Activated CD4-positive, alpha-beta T cell treated with anti-CD3 and anti-CD28 coated beads, Interleukin-2, amount 10 ng/mL, durations not matched to agents 24 days and 14 days (primary cell): ENCODE measurements at places on chromosomes 1 and 21. TPM values are rescaled to one million over a fixed set of nuclear protein-coding genes. Genes with fewer than 3 reads are reported as not detected.

- H3K27ac ChIP-seq, result no peak overlapping the region
- no peak overlapping the region for H3K4me3 ChIP-seq
- H3K36me3 ChIP-seq, result no peaks in the 10 kb centered on the region
- H3K27me3 ChIP-seq, result peaks cover 4% of the 10 kb centered on the region
- H3K4me1 ChIP-seq, result peaks cover 41% of the 10 kb centered on the region
Measured at GRCh38 chr1:26391450-26391849, 18.9 kb upstream of the ZNF683 start.

Gene LRRN2
- total RNA-seq, result 0.05 TPM in 1 of 2 replicates, not detected in the other

DNA sequence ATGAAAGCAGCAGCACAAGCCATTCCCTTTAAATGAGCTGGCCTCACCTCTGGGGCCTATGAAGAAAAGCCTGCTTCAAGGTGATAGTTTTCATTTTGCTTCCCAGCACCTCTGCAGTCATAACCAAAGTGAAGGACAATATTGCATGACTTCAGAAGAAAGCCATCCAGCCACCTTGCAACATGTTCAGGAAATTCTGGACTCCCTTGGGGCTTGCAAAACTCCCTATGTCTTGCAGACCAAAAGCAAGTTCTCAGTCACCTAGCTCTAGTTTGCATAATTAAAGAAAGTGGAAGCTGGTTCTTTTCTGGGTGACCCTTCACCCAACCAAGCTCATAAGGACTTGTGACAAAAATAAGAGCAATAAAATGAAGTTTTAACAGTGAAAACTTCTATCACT is 87.6 kb downstream of the GFI1 start:
- no peak overlapping the region for H3K4me3 ChIP-seq
- no peak overlapping the region for H3K27ac ChIP-seq
- H3K27me3 ChIP-seq, result no peaks in the 10 kb centered on the region
- no peak for DNase-seq
- H3K36me3 ChIP-seq, result peaks cover 12% of the 10 kb centered on the region

DNA sequence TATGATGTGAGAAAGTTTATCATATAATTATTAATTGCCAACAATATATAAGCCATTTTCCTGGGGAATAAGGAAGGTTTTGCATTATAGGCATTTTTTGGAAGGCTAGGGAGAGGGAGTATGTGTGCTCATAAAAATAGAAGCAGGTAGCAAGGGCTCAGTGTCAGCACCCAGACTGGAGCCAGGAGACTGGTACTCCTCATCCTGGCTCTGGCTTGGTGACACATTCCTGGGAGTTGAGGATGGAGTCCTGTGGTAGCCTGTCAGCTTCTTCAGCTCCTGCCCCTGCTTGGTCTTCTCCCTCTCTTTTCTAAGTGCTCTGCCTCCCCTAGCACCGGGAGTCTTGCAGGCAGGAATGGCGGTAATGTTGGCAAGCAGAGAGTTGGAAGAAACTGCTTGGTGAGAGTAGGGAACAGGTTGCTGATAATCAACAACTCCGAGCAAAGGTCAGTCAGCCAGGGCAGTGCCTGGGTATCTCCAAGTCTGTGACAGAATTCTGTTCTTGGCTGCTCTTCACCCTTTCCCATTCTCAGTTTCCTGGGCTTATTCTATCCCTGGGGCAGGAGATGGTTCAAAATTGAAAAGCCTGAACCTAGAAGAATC is 23.0 kb downstream of the GIPC2 start:
- H3K4me1 ChIP-seq, result no peaks in the 10 kb centered on the region
- DNase-seq, result no peak
- no peak overlapping the region for H3K27ac ChIP-seq

DNA sequence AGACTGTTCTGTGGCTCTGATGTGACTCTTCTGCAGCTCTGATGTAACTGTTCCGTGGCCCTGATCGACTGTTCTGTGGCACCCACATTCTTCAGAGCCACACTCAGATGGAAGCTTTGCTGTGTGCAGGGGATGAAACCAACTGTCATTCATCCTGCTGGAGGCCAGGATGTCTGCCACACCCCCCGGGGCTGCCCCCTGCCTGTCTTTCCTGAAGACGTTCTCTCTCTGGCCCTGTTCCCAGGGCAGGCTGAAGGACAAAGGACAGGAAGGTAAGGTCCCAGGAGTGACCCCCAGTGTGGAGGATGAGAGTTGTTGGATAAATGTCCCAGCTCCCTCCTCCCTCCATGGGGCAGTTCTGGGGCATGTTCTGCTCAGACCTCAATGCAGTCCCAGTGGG is 29.4 kb upstream of the UMODL1 start:
- no peaks in the 10 kb centered on the region for H3K36me3 ChIP-seq
- no peak for DNase-seq
- H3K4me3 ChIP-seq, result no peak overlapping the region
- H3K27me3 ChIP-seq, result peaks cover 4% of the 10 kb centered on the region
- no peak overlapping the region for H3K27ac ChIP-seq

- H3K4me3 ChIP-seq, result no peak overlapping the region
- H3K27ac ChIP-seq, result no peak overlapping the region
- no peaks in the 10 kb centered on the region for H3K36me3 ChIP-seq
- no peak for DNase-seq
Measured at GRCh38 chr1:36555041-36555440, 72.3 kb upstream of the CSF3R start.

DNA sequence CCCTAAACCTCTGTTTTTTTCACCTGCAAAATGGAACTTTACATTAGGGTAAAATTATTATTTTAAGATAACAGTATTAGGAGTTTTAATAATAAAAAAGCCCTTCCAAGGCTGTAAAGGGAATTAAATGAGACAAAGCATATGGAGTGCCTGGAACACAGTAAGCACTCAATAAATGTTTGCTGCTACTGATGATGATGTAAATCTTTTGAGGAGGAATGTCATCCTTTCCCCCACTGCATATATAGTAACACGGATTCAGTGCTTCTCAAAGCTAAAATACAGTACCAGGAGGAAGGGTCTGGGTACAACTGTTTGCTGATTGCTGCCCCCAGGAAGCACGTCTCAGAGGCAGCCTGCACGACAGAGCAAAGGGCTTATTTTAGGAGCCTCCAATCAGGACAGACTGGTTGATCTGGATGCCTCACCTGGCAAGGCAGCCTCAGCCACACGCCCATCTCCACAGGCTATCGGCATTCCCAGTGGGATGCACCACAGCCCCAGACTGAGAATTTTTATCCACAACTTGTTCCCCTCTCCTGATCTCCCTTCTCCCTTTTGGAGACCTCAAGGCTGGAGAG is 64.4 kb downstream of the GADD45A start:
- no peak overlapping the region for H3K27ac ChIP-seq
- no peak for DNase-seq
- no peak overlapping the region for H3K4me3 ChIP-seq
- peaks cover 18% of the 10 kb centered on the region for H3K27me3 ChIP-seq
- no peaks in the 10 kb centered on the region for H3K36me3 ChIP-seq
- H3K4me1 ChIP-seq, result peaks cover 29% of the 10 kb centered on the region

GRCh38 chr21:29360799-29361765 is 62.4 kb downstream of the BACH1 start:
- no peak overlapping the region for H3K27ac ChIP-seq
- peaks cover 4% of the 10 kb centered on the region for H3K4me1 ChIP-seq
- no peaks in the 10 kb centered on the region for H3K27me3 ChIP-seq
- DNase-seq, result no peak
- H3K4me3 ChIP-seq, result no peak overlapping the region
- H3K36me3 ChIP-seq, result peaks cover 13% of the 10 kb centered on the region

DNA sequence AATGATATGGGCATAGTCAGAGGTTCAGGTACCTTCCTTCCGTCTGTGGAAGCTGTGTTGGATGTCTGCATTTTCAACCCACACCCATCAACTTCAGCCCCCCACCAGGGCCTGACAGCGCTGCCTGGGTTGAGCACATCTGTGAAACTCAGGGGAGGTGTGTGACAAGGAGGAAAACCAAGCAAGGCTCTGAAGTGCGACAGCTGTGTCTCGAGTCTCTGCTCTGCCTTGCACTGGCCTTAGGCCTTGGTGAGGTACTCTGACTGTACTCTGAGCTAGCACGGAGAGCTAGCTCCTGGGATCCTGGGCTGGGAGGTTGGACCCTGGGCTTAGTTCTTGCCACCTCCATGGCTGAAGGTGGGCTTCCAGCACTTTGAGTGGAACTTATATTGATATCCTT is 9.1 kb downstream of the VANGL2 start:
- no peaks in the 10 kb centered on the region for H3K36me3 ChIP-seq
- H3K27me3 ChIP-seq, result peaks cover 11% of the 10 kb centered on the region
- H3K4me1 ChIP-seq, result no peaks in the 10 kb centered on the region
- no peak overlapping the region for H3K4me3 ChIP-seq
- no peak overlapping the region for H3K27ac ChIP-seq

Gene KRTAP21-2
- total RNA-seq, result not detected in 2 replicates

Gene RXFP4
- total RNA-seq, result not detected in 2 replicates

DNA sequence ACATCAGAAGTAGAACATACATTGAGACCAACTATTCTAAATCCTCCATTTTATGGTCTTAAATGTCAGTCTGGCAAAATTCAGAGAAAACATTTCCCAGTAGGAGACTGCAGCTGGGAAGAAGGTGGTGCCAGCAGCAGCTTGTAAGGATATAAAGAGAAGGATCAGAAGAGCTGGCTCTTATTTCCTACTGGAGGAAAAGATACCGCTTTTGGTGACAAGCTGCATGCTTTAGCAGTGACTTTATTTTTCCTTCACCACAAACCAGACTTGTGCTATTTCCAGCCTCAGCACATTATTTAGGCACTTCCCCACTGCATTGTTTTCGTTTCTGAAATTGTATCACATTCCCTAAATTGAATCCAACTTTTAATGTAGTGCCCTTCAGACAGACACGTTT is 28.4 kb downstream of the RNF11 start:
- peaks cover 35% of the 10 kb centered on the region for H3K4me1 ChIP-seq
- H3K27ac ChIP-seq, result no peak overlapping the region
- H3K36me3 ChIP-seq, result peaks cover 7% of the 10 kb centered on the region
- no peaks in the 10 kb centered on the region for H3K27me3 ChIP-seq
- H3K4me3 ChIP-seq, result no peak overlapping the region

- H3K36me3 ChIP-seq, result no peaks in the 10 kb centered on the region
- H3K27ac ChIP-seq, result no peak overlapping the region
- no peak overlapping the region for H3K4me3 ChIP-seq
- H3K4me1 ChIP-seq, result no peaks in the 10 kb centered on the region
Measured at GRCh38 chr1:232837087-232837486, 31.9 kb downstream of the MAP10 start.

DNA sequence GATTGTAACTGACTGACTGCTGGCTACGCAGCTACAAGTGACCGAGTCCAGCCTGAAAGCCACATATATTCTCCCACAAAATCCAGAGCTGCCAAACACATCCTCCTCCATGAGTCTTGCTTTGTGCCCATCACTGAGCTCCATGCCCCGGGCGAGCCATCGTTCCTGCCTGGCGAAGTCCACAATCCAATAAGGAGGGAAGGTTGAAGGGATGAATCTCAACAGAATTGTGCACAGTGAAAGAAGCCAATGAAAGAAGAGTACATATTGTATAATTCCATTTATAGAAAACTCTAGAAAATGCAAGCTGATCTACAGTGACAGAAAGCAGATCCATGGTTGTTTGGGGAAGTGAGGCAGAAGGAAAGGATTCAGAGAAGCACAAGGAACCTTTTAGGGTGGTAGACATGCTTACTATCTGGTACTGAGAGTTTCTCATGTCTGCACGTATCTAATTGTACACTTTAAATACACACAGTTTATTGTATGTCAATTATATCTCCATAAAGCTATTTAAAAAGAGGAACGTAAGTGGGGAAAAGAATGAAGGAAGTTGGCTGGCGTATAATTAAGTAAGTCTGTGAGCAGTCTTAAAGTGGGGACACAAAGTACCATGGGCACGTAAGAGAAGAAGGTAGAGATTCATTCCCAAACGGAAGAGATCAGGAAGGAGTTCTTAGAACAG is 115.9 kb upstream of the JUN start:
- no peak for DNase-seq
- no peak overlapping the region for H3K27ac ChIP-seq
- peaks cover 34% of the 10 kb centered on the region for H3K4me1 ChIP-seq
- H3K27me3 ChIP-seq, result no peaks in the 10 kb centered on the region
- H3K36me3 ChIP-seq, result no peaks in the 10 kb centered on the region

GRCh38 chr1:229756666-229757065 is 130.6 kb downstream of the URB2 start:
- no peak for DNase-seq
- H3K36me3 ChIP-seq, result no peaks in the 10 kb centered on the region
- no peak overlapping the region for H3K27ac ChIP-seq
- H3K4me1 ChIP-seq, result peaks cover 22% of the 10 kb centered on the region

DNA sequence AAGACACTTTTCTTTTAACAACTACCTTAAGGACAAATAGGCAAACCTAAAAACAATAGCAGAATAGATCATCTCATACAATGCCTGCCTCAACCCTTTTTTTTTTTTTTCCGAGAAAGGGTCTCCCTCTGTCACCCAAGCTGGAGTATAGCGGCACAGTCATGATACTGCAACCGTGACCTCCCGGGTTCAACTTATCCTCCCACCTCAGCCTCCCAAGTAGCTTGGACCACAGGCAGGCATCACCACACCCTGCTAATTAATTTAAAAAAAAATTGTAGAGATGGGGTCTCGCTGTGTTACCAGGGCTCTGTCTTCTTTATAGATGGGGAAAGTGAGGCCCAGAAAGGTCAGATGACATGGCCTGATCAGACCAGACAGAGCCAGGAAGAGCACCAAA is 7.9 kb downstream of the SH3BGRL3 start:
- H3K36me3 ChIP-seq, result peaks cover 20% of the 10 kb centered on the region
- no peaks in the 10 kb centered on the region for H3K27me3 ChIP-seq
- DNase-seq, result peak; percentile 64
- H3K27ac ChIP-seq, result peak overlapping the region; percentile 98
- peaks cover 88% of the 10 kb centered on the region for H3K4me1 ChIP-seq
- H3K4me3 ChIP-seq, result peak overlapping the region; percentile 76

- H3K4me3 ChIP-seq, result no peak overlapping the region
- no peak for DNase-seq
- H3K27me3 ChIP-seq, result no peaks in the 10 kb centered on the region
- H3K36me3 ChIP-seq, result no peaks in the 10 kb centered on the region
- H3K4me1 ChIP-seq, result no peaks in the 10 kb centered on the region
- H3K27ac ChIP-seq, result no peak overlapping the region
Measured at GRCh38 chr1:74427681-74428080, 84.7 kb downstream of the LRRC53 start.

GRCh38 chr1:206929524-206929923 is 7.8 kb upstream of the FCMR start:
- H3K36me3 ChIP-seq, result no peaks in the 10 kb centered on the region
- H3K4me1 ChIP-seq, result peaks cover 9% of the 10 kb centered on the region
- H3K4me3 ChIP-seq, result no peak overlapping the region
- H3K27me3 ChIP-seq, result no peaks in the 10 kb centered on the region
- H3K27ac ChIP-seq, result no peak overlapping the region
